ENCODE measurements at places on chromosomes 16 and 17.
A peak's percentile ranks its signal among the peaks of the same experiment; 100 is the strongest.

DNA sequence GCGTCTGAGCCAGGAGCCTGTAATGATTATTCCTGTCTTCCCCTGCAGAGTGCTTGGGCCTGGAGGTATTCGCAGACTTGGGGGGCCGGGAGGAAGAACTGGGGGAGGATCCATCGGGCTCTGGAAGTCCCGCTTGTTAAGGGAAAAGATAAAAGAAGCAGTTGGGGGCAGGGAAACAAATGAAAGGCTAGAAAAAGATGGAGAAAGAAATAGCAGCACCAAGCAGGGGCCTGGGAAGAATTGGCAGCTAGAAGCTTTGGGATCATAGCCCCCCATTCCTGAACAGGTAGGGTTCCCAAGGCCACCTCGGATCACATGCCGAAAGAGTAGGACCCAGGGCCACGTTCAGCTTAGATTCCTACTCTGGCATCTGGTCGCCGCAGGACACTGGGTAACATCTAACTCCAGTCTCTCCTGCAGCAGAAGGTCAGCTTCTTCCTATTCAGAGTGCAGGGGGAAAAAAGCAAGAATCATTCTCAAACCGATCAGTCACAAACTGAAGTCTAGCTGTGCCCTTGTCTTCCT lies 23.6 kb downstream of the ADAM11 start:
- no peak for DNase-seq

DNA sequence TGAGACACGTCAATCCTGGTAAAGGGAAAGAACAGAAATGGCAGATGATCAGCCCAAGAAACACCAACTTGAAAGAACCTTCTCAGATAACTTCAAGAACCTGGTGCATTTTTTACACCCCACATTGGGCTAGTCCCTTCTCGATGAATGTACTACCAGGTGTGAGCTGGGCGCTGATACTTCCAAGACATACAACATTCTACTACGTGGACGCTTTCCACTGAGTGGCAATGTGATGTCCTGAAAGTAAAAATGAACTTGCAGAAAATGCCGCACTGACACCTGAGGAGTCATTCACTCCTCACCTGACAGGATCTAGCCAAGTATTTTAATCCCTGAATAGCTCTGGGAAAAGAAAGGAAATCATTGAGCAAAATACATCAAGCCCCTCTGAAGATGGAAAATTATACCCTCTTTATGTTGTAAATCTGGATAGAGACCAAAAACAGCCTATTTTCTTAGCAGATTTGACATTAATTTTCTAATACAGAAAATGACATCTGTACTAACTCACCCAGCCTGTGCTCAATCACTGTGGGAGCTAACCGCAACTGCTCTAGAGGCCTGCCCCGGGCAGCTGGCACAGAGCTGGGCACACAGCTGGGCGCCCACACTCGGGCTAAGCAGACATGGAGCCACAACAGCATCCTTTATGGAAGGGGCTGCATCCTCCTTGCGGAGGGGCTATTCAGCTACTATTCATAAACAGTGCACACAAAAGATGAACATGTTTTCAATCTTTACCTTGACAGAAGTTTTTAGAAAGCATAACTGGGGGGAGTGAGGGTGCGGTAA lies 16.2 kb downstream of the SNN start:
- DNase-seq, result no peak

- DNase-seq, result peak; percentile 29
Measured at GRCh38 chr17:33038740-33039139, 47.1 kb downstream of the SPACA3 start.

DNA sequence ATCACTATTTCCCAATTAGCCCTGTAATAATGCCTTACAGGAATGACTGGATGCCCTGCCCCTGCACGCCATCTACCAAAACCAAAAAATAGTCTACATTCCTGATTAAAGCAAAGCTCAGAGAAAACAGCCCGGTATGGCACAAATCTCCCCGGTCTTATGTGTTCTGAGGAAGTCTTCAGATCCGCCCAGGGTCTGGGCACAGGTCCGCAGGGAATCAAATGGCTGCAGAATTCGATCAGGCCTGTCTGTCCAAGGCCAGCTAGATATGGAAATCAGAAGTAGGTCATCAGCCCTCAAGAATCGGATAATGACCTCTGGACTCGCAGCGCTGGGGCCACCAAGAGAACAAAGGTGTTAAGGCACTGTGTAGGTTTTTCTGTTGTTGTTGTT lies 171.0 kb downstream of the ZFHX3 start:
- DNase-seq, result no peak

GRCh38 chr17:78442648-78443218 lies 64.3 kb downstream of the PGS1 start:
- DNase-seq, result no peak

DNA sequence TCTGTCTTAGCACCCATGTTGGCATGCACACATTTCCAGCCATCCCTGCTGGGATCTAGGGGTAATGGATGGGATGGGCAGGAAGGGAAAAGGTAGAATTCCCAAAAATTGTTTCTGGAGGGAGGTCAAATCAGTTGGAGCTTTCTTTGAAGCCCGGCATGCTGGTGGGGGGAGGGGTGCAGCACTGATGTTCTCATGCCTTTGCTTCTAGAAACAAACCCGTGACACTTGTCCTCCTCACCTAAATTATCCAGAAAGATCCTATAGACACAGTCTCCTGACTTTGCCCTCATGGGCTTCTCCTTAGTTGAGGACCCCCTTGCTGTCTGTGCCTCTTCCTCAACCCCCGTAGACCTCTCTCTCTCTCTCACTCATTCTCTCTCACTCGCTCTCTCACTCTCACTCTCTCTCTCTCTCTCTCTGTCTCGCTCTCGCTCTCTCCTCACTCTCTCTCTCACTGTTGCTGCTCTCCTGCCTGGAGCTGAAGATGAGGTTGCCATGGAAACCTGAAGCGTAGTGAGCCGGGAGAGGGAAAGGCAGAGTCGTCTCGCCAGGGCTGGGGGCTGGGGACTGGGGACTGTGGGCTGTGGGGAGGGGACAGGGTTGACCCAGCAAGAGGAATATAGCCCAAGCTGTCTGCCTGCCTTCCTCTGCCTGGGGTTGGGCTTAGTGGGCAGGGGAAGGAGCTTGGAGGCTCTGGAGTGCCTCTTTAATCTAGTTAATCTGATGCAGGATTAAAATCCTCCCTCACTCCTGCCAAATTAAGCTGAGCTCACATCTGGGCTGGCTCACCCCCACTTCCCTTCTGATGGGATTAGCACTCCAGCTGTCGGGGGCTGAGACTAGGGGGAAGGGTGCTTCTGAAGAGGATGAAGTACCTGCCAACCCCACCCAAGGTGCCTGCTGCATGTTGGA lies 16.1 kb downstream of the LASP1 start:
- no peak for DNase-seq

DNA sequence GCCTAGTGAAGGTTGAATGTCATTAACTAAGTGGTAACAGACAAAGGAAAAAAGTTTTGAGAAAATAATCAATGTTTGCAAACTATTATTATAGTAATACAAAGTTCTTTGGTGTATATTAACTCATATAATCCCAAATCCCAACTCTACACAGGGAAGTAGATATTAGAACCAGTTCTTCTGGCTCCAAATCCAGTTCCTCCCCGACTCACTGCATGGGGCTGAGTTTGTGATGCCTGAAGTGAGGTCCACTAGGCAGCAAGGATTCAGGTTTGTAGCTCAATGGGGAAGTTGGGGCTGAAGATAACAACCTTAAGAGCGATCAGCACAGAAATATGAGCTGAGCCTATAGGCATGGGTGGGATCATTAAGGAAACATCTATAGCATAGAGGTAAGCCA lies 5.6 kb upstream of the SYNRG start:
- no peak for DNase-seq

DNA sequence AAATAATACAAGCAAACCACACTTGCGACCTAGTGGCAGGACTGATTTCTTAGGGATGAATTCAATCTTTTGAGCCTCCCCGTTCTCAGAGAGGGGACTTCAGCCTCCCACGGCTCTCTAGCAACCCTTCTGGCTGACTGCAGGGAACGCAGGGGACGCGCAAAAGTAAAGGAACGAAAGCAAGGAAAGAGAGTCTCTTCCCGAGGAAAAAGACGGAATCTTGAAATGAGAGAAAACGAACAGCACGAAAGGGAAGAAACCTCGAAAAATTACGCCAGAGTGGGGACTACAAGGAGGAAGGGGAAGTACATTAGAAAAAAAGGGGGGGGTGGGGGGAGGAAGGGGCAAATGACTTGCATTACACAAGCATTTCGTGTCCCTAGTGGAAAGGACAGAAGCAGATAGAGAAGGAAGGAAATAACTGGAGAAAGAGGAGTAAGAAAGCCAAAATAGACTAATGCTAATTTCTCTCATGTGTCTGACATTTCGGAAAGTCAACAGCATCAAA lies 1.2 kb downstream of the GRB2 start:
- DNase-seq, result peak; percentile 45

- DNase-seq, result no peak
Measured at GRCh38 chr16:3541527-3542155, 35.6 kb downstream of the NLRC3 start.

DNA sequence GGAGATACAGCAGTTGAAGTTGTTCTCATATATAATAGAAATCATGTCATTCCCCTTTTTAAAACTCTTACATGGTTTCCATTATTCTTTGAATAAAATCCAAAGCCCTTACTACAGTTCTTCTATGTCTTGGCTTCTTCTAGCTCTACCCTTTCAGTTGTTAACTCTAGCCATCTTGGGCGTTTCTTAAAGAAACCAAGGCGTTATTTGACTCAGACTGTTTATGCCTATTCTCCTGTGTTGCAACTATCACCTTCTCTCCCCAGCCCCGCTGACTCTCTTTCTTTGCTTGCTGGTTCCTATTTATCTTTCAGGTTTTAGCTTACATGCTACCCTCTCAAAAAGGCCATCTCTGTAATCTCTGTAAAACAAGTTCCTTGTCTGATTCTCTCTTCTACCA lies 32.7 kb downstream of the NFATC3 start:
- no peak for DNase-seq

DNA sequence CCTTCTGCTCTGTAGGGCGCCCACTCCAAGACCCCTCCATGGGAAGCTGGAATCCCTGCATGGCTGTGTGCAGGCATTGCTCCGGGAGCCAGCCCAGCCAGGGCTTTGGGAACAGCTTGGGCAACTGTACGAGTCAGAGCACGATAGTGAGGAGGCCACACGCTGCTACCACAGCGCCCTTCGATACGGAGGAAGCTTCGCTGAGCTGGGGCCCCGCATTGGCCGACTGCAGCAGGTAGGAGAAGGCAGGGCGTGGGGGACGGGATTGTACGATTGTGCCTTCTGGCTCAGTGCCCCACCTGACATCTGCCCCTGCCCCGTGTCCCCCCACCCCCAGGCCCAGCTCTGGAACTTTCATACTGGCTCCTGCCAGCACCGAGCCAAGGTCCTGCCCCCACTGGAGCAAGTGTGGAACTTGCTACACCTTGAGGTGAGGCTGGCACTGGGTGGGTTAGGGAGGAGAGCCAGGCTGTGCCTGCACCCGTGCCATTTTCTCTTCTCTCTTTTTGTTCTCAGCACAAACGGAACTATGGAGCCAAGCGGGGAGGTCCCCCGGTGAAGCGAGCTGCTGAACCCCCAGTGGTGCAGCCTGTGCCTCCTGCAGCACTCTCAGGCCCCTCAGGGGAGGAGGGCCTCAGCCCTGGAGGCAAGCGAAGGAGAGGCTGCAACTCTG lies 8.7 kb upstream of the TMEM88 start:
- DNase-seq, result no peak

DNA sequence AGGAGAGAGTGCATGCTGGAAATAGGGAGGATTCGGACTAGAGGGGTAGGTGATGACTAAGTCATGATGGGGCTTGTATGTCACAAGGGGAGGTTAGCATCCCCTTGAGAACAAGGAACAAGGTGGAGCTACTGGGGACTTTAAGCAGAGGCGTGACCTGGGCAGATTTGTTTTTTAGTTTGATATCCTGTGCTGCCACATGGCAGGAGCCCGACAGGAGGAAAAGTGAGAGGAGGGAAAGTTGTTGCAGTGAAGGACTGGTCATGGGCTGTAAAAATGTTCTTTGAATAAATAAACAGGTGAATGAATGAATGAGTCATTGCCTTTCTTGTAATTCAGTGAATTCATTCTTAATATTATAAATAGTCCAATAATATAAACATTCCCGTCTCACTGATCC lies 365.1 kb upstream of the CDH5 start:
- no peak for DNase-seq

DNA sequence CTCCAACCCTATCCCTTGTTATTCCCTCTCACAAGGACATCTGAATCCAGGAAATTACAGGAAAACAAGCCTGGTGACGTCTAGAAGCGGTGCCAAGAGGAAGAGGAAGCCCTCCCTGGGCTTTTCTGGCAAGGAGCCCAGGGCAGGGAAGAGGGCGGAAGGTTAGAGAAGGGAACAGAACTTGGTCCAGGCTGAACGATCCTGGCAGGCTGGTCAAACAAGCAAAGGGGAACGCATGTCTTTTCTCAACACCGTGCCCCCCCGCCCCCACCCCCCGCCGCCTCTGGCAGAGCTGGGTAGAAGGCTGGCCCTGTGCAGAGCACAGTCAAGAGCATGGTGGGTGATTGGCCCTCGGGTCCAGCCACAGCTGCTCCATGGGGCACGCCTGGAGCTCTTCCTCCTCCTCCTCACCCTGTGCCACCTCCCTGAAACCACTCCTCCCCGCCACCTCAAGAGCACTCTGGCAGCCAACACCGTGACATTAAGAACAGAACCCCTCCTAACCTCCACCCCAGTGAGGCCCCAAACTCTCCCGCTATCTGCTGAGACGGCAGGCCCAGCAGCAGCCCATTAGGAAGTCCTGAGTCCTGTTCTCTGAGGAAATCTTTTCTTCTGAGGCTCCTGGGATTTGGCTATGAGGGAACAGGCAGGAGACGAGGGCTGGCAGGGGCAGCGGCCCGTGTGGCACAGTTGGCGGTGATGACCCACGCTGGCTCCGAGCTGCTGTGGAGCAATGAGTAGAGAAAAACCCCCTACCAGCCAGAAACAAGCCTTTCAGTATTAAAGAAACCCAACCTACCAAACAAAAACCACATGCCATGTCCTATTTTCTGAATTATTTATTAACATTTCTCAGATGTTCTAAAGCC lies 7.3 kb downstream of the C16orf86 start:
- DNase-seq, result peak; percentile 42

DNA sequence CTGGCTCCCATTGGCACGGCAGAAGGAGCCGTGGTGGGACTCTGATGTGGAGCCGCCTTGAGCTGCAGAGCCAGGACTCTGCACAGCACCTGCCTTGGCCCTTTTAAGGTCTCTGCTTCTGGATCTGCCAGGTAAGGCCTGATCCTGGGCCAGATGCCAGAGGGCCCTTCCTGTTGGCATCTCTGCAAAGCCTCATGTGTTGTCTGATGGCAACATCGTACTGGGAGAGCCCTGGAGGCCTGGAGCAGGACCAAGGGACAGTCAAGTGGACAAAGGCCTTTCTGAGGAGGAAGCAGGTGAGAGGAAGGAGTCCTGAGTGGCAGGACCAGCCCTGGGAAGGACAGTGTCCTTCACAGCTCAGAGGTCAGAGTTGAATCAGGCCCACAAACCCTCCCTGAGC lies 26.1 kb downstream of the SOCS1 start:
- DNase-seq, result no peak

Data from NCI-H1092 (cell line).